GM12892 (cell line): ENCODE measurements at places on chromosomes 2 and 18.

DNA sequence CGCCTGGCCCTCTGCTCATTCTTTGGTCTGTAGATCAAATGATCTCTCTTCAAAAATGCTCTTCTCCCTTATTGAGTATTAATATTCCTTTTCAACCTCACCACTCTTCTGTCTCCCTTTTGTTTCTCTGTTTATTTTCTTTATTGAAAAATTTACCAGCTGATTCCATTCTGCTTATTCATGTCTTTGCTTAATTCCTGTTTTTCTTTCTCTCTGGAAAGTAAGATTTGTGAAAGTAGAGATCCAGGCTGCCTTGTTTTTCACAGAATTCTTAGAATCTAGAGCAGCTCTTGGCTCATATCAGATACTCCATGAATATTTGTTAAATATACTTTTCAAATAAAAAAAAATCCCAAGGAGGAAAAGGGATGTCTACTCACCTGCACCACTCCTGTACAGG is 157.0 kb downstream of the DOCK10 start:
- no peak for DNase-seq

DNA sequence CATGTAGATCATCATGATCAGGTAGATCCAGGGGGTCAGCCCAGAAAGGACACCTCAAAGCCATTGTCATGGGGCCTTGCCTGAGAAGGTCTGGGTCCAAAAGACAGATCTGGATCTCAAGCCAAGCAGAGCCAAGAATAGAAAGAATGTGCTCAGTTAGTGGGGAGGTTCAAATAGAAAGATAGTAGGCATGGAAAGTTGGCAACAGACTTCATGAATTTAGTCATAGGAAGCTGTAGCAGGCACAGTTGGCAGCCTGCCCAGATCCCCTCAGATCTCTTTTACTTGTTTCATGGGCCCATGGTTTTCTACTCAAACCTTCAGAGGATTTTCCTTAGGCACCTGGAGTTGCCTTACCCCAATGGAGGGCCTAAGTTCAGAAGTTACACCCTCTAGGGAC is 767.0 kb downstream of the SLC4A3 start:
- DNase-seq = no peak

DNA sequence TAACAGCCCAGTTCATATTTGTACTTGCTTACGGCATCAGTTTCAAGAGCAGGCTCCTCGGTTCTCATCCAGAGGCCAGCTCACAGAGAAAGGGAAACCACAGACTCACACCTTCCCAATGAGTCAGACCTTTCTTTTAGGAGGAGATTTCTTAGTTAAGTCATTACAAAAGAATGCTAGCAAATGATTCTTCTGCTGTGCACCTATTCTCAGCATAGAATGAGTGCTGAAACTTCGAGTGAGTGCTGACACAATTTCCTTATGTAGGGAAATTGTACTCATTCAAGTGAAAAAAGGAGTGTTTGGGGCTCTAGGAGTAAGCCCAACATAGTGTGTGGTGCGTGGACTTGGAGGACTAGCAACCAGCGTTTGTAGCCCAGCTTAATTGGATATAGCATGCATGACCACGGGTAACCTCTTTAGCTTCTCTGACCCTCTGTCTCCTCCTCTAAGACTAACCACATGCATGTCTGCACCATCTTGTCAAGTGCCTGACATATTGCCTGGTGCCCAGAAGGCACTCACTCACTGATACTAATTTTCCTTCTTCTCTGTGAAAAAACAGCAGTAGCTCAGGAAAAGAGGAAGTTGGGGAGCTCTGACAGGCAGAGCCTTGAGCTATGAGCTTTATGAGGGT is 87.0 kb downstream of the ALPK2 start:
- no peak for DNase-seq

DNA sequence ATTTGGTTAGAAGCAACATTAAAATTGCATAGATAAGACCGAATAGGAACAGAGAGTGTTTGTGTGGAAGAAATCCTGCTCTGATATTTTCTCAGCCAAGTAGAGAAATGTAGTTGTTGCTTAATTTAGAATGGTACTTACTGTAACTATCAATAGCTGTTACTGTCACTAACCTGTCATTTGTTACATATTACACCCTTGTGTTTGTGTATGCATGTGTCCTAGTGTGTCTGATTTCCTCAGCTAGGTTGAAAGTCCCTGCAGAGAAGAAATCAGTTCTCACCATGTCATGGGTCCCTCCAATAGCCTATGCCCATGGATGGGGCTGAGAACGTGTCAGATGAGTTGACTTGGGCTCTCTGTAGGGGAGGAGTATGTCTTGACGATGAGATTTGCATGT is 94.4 kb downstream of the SPTBN1 start:
- no peak for DNase-seq

DNA sequence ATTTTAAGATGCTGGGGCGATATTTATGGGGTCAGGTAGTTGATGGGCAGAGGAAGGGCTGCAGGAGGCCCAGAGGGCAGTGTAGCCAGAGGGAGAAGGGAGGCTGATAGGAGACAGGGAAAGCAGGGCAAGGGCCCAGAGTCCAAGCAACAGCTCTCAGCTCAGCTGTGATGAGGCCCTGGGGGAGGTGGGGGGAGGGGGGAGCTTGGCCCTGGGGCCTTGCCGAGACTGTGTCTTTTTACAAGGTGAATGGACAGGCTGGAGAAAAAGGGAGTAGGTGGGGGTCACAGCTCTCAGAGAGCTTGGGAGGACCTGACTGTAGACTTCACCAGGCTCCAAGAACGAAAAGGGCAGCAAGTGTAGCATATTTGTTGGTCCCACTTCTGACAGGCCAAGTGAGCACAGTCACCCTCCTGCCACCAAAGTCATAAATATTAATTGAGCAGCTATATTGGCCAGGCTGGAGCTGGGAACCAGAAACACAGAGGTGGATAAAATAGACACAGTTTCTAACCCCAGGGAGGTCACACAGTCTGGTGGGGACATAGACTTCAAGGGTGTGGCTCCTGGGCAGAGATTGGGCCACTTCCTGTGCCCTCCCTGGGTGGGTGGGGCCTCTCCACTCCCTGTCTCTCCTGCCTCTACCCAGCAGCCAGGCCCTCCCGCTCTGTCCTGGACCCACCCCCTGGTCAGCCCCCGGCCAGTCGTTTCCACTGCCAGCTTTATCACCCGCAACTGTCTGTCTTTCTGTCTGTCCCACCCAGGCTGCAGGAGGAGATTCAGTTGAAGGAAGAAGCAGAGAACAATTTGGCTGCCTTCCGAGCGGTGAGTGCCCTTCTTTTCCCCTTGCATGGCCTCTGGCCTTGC is 1.4 kb downstream of the DES start:
- DNase-seq = no peak

DNA sequence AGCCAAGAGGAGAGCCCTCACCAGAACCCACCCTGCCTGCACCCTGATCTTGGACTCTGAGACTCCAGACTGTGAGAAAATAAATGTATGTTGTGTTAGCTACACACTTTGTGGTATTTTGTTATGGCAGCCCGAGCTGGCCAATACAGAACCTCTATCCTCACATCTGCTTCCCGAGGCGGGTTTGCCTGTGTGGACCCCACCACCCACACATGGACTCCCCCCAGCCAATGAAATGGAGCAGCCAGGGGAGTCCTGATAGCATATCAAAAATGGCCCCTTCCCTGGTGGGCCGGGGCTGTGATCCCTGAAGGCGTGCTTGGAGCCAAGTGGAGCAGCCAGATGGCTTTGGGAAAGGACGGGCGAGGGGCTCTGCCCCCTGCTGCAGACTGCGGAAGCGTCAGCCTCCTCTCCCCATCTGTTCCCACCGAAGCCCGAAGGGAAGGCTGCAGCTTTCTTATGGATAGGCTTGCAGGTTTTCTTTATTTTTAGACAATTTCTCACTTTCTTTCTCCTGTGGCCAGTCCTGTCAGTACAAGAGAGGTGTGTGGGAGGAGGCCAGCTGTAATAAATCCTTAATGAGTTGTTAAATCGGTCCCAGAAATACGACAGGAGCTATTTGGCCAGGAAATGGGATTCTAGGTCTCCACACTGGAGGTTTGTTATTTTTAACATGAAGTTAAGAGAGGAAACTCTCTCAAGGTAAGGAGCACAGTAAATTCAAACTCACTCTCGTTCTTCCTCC is 34.4 kb downstream of the TEX51 start:
- DNase-seq = no peak
